ENCODE measurements at places on chromosomes 6 and 20. TPM values are rescaled to one million over a fixed set of nuclear protein-coding genes. Genes with fewer than 3 reads are reported as not detected.

TRAPPC3L gene
- 0.20 TPM for polyA plus RNA-seq

- peak; percentile 21 for DNase-seq
Observed at GRCh38 chr20:34363465-34364222, 571 bp downstream of the ITCH start.

DNA sequence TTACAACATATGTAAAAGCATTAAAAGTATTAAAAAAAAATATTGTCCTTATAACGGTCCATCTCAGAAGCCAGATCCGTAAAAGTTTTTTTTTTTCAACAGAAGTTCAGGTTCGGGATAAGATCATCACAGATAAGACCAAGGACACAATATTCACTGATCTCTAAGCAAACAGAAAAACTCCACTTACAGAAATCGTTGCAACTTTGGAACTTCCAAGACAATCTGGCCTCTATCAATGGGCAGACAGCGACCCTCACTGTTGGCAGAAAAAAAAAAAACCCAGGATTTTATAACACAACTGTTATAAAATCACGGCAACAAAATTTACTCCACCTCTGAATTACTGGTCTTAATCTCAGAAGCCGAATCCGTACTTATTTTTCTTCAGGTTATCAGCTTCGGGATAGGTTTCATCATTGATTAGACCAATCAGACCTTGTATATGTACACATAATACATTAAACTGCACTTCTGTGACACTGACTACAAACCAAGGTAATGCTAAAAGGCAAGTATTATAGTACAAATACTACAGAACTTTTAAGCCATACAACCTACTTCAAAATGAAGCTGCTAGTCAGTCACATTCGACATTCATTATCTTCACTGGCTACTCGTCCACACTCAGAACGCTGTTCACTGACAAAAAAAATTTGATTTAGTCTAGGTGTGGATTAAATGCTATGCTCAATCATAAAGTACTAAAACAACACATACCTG is 34.7 kb upstream of the SYNCRIP start:
- DNase-seq = no peak

DNA sequence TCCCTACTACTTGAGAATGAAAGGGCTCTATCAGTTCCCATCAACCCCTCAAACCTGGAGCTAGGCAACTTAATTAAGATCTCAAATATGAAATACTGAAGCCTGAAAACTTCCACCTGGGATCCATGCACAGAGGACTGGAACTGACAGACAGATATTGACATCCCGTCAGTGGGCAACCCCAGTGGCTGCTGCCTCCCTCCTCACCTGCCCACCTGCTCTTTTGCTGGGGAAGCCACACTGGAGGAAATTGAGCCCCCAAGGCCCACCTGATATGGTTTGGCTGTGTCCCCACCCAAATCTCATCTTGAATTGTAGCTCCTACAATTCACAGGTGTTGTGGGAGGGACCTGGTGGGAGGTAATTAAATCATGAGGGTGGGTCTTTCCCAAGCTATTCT is 192.8 kb downstream of the LRFN2 start:
- DNase-seq = no peak

DNA sequence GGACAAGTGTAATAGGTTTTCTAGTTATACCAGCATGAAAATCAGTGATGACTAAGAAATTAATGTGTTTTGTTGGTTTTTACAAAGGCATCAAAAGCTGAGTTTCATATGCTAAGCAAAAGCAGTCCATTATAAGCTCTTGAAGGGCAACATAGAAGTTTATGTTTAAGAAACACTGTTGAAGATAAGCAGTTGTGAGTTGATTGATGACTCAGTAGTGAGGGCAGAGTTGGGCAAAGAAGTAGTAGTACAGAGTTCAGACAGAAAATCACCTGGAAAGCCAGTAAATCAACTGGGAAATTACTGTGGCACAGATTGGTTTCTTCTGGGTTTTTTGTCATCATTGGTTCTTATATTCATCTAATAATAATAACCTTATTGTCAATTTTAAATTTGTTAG is 78.0 kb upstream of the SMIM8 start:
- DNase-seq = no peak

NANP gene
- polyA plus RNA-seq = 3.7 TPM

- DNase-seq = no peak
Observed at GRCh38 chr6:3415082-3415453, 41.8 kb downstream of the SLC22A23 start.

DNA sequence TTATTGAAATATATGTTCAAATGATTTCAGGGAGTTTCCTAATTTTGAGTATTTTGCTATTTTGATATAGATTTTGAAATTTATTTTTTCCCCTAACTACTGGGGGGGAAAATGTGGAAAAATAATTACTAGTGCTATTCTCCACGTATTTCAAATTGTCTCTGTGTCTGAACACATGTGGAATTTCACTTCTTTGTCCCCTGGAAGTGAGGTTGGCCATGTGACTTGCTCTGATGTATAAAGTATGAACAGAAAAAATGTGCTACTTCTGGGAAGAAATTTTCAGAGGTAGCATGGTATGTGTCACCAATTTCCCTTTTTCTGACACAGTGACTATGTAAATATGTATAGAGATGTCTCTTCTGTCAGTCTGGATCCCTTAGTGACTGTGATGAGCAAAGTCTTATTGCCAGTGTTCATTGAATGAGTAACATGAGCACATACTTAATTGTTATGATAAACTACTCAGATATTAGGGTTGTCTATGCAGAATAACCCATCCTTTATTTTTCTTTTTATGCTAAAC is 215.4 kb upstream of the CCN2 start:
- no peak for DNase-seq

SEC23B gene
- polyA plus RNA-seq = 47.6 TPM

ABHD16B gene
- not detected for polyA plus RNA-seq

DNA sequence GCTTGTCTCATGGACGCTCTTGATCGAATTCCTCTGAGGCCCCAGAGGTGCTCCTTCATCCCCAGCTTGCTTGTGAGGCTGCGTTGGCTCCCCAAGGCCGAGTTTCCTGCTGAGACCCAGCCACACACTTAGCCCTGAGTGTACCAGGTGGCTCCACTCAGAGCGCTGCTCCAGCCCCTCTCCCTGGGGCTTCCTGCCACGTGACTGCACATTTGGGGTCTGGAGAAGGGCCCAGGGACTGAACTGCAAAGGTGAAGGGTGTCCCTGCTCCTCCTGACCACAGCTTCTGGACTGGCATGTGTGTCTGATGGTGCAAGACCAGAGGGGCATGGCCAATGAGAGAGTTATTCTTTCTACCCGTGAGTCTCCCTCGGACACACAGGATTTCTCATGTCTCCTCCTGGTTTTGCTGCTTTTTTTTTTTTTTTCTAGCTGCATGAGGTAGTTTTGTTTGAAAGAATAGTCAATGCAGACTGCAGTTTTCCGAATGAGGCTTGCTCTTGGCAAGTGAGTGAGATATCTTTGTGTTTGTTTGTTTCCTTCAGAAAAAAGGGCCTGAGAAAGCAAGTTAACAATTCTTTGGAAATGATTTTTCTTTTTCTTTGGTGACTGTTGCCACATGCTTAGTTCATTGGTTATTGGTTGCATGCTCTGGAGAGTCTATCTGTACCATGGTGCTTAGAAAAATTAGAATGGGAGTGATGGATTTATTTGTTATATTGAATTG is 3.1 kb upstream of the ZNF831 start:
- DNase-seq = no peak

- no peak for DNase-seq
Observed at GRCh38 chr20:43284486-43284885, 94.8 kb upstream of the PTPRT start.

DNA sequence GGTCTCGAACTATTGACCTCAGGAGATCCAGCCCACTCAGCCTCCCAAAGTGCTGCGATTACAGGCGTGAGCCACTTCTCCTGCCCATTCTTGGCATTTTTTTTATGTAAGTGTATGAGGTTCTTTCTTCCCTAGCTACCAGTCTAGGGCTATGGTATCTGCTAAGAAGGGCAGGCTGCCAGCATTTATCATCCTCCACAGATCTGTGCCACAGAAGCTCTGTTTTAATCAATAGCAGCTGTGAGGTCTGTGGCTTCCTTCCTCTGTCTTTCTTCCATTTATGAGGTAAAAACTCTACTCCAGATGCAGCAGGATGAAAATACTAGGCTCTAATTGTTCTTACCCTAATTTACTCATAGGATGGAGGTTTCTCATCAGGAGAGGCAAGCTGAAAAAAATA is 1382.4 kb upstream of the ADGRB3 start:
- no peak for DNase-seq

BHLHE23 gene
- polyA plus RNA-seq = not detected

HDGFL1 gene
- 0.10 TPM for polyA plus RNA-seq
